ENCODE measurements at places on chromosomes 7 and 10. TPM values are rescaled to one million over a fixed set of nuclear protein-coding genes. Genes with fewer than 3 reads are reported as not detected.

The TLX1 gene
- total RNA-seq: not detected

The FAM25G gene
- total RNA-seq: not detected

- no peak overlapping the region for H3K27ac ChIP-seq
These were observed 133.2 kb upstream of the ADARB2 start for GRCh38 chr10:1870491-1870890.

- no peaks in the 10 kb centered on the region for H3K4me1 ChIP-seq
- no peaks in the 10 kb centered on the region for H3K27me3 ChIP-seq
- no peaks in the 10 kb centered on the region for H3K36me3 ChIP-seq
- no peak for DNase-seq
These were observed 117.8 kb upstream of the SHH start for GRCh38 chr7:155930061-155930460.

DNA sequence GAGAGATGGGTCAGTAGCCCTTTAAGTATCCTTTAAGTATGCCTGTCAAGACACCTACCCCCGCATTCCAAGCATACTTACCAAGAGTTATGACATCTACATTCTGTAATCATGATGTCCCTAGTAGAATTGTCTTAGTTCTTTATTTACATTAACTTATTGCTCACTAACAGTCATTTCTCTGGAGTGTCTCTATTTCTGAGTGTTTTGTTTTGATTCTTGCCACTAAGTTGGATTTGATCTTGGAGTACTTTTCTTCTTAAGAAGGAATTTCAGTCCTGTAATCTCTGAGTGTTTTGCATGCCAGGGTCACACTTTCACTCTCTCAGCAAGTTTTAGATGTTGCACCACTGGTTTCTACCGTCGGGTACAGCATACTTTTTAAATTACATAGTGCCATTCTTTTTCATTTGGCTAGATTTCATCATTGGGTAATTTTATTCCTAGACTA lies 1053.9 kb downstream of the KCNMA1 start:
- no peak overlapping the region for H3K4me3 ChIP-seq
- DNase-seq: no peak
- no peaks in the 10 kb centered on the region for H3K36me3 ChIP-seq
- H3K27me3 ChIP-seq: no peaks in the 10 kb centered on the region

The KEL gene
- not detected for total RNA-seq

The CDNF gene
- 1.1 TPM for total RNA-seq

DNA sequence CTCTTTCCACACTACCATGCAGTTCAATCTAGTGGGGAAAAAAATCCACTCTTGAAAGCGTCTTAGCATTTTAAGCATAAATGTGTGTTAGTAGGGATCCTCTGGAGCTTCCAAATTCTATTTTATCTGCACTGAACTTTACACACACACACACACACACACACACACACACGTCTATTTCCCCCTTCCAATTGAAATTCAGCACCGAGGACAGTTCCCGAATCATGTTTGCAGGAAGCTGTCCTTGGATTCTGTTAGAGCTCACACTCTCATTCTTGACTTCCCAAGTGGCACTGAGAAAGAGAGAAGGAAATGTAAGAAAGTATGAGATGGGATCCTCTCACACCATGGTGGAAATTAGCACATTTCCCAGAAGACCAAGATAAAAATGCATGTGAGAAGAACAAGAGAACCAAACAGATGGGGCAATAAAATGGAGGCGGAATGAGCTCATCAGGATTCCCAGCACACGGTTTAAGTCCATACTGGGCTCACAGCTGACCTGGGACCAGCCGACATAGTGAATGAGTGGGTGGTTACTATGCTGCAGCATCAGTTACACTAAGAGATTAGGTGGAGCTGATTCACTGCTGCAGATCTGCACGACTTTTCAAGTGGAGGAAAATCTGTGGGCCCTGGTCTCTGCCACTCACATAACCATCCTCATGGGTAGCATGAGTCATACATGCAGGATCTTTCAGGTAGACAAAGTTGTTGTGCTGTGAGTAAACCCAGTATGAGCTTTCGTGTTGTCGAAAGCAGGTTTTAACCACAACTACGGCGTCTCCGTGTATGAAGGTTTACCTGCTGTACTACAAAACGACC lies 3.3 kb upstream of the NPTX2 start:
- DNase-seq: no peak
- H3K4me3 ChIP-seq: no peak overlapping the region
- no peak overlapping the region for H3K27ac ChIP-seq
- peaks cover 19% of the 10 kb centered on the region for H3K27me3 ChIP-seq
- H3K36me3 ChIP-seq: no peaks in the 10 kb centered on the region
- no peaks in the 10 kb centered on the region for H3K4me1 ChIP-seq

GRCh38 chr7:99193527-99194220 lies 14.2 kb downstream of the KPNA7 start:
- no peak for DNase-seq
- H3K27ac ChIP-seq: no peak overlapping the region
- H3K36me3 ChIP-seq: no peaks in the 10 kb centered on the region
- no peaks in the 10 kb centered on the region for H3K27me3 ChIP-seq
- no peaks in the 10 kb centered on the region for H3K4me1 ChIP-seq

DNA sequence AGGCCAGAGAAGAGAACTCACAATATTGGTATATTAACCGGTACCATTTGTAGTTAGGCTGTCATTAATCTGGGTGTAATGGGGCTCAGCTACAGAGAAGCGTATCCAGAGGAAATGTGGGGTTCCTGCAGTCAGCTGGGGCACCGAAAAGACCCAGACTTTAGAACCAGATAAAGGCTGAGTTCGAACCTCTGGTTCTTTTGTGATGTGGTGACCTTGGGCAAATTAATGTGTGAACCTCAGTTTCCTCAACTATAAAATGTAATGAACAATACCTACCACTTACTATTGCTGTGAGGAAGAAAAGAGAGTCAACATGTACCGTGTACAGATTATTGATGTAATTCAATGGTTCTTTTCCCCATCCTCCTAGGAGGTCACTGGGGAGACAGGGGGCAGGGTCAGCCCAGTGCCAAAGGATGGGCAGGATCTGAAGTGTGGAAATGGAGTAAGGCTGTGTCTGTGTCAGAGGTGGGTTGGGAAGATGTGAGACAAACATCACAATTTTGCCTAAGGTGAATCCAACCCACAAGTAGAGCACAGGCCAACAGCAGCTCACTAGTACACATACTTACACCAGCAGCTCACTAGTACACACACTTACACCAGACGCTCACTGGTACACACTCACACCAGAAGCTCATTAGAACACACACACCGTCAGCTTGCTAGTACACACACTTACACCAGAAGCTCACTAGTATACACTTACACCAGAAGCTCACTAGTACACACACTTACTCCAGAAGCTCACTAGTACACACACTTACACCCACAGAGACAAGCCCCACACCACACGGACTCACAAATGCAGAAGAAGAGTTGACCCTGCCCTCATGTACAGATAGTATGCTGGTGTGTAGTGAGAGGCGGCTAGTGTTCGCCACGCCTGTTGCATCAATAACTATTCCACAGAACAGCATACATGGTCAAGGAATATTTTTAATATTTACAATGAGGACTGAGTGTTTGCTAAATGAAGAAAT lies 28.0 kb downstream of the PRSS2 start:
- H3K4me3 ChIP-seq: no peak overlapping the region
- H3K27ac ChIP-seq: no peak overlapping the region
- H3K4me1 ChIP-seq: no peaks in the 10 kb centered on the region
- H3K27me3 ChIP-seq: peaks cover 14% of the 10 kb centered on the region

DNA sequence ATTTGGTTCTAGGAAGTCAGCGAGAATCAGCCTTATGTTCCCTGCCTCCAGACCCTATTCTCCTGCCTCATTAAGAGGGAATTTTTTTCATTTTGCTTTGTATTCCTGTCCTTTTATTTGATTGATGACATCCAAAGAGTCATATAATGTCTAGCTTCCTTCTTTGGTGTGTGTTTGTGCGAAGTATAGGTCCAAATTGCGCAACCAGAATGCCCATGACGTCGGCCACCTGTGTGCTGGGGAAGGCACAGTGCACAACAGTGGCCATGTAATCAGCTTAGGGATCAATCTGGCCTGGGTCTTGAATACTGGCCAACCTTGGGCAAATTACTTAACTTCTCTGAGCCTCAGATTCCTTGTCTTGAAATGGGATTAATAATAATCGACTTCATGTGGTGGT lies 206.2 kb downstream of the VTI1A start:
- H3K27me3 ChIP-seq: no peaks in the 10 kb centered on the region
- H3K4me3 ChIP-seq: no peak overlapping the region
- DNase-seq: no peak
- no peaks in the 10 kb centered on the region for H3K4me1 ChIP-seq

The NPSR1 gene
- total RNA-seq: not detected

GRCh38 chr7:128415217-128415785 lies 5.5 kb upstream of the IMPDH1 start:
- no peaks in the 10 kb centered on the region for H3K27me3 ChIP-seq
- no peak overlapping the region for H3K27ac ChIP-seq
- no peaks in the 10 kb centered on the region for H3K36me3 ChIP-seq
- no peak overlapping the region for H3K4me3 ChIP-seq
- H3K4me1 ChIP-seq: no peaks in the 10 kb centered on the region

The POLR2J2 gene
- 0.44 TPM for total RNA-seq

Measured in right atrium auricular region (tissue), 2 donors.